ENCODE measurements at places on chromosomes 12 and 14.

- DNase-seq: peak; percentile 59
Measured at GRCh38 chr12:8687846-8688601, 9.8 kb upstream of the RIMKLB start.

GRCh38 chr12:71748081-71748850, 6.4 kb upstream of the RAB21 start:
- no peak for DNase-seq

DNA sequence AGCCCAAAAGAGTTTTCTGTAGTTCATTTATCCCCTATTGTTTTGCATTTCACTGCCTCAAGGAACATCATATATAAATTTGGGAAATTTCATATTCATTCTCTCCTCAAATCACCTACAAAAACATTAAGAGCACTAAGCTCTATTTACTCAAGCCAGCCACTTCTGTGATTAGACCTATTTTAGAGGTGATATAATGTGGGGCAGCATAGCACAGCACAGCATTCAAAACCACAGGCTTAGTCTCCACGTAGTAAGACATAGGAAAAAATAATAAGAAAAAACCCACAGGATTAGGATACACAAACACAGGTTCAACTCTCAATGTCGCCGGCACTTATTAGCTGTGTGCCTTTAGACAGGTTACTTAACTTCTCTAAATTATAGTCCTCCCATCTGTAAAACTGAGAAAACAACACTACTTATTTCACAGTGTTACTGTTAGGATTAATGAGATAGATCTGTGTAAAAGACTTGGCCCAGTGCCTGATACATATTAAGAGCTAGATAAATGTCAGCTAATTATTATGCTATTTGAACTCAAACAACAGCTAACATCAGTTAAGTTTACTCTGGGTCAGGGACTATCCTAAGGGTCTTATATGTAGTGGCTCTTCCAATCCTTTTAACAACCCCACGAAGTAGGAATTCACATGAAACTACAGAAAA, 20.3 kb downstream of the DCAF5 start:
- peak; percentile 40 for DNase-seq

DNA sequence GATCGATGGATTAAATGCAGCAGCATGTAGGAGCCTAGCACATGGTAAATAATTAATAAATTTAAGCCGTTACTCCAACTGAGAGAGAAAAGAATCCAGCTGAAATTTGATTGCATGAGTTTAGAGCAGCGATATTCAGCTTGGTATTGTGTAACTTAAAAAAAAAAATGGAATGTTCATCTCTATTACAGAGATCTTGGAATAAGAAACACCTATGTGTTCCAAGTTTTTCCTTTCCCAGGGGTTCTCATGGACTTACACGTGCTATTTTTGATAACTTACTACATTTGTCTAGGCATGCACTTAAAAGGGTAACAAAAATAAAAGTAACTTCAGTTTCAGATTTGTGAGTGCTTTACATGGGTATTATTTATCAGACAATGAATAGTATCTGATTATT, 122.8 kb downstream of the RASSF9 start:
- DNase-seq: no peak

DNA sequence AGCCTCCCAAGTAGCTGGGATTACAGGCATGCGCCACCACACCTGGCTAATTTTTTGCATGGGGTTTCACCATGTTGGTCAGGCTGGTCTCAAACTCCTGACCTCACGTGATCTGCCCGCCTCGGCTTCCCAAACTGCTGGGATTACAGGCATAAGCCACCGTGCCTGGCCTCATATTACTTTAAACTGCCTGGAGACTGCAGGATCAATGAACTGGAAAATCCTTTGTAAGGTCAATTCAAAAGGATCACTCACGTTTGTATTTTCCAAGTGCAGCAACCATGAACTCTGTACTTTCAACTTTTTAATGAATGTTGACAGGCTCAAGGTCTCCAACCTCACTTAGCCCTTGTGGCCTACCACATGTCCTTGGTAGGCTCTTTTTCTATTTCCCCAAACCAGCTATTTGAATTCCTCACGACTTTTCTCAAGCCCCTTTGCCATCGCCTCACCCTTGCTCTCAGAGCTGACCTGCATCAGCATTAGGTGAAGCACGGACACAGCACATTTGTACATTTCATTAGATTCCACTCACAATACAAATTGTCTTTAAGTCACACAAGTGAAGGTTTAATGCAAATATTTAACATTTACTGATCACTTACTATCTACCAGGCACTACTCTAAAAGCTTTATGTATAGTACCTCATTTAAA, 42.2 kb upstream of the GCH1 start:
- no peak for DNase-seq

- DNase-seq: no peak
Measured at GRCh38 chr12:52274521-52275120, at the start of gene KRT86. TSS of gene KRT86 (plus strand) at chr12:52274645. CDS start at chr12:52301917, 27,272 bp downstream.

GRCh38 chr12:78343657-78344056, 513.0 kb downstream of the NAV3 start:
- DNase-seq: no peak

DNA sequence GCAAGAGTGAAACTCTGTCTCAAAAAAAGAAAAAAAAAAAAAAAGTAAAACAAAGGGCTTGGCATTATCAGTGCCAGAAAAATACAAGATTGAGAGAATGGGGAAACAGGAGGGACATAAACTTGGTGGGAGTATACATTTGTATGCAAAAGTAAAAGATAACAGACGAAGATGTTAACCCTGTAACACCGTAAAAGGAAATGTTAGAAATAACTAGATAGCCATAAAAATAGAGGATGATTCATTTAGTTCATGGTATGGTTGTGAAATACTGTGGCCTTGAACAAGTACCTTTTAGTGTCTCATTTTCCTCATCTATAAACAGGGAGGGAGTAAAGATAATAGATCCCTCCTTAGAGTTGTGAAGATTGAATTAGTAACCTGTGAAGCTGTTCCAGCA, 33.3 kb downstream of the ATP2A2 start:
- DNase-seq: no peak

DNA sequence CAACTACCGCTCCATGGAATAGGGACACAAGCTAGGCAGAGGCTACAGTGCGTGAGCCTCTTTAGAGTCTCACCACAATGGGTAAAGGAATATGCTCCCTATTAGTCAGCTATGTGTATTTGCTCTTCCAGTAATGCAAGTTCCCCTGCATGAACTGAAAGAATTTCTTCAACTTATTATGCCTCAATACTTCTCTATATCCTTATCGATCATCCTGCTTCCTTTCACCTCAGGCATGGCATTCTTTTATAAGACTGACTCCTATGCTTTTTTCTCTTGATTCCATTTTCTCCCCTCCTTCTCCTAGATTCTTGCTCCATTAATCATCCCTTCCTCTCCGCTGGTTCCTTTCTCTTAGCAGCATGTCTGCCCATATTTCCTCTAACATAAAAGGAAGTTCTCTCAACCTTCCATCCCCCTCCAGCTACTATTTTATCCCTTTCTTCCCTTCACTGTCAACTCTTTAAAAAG, 94.5 kb upstream of the CPM start:
- DNase-seq: no peak

DNA sequence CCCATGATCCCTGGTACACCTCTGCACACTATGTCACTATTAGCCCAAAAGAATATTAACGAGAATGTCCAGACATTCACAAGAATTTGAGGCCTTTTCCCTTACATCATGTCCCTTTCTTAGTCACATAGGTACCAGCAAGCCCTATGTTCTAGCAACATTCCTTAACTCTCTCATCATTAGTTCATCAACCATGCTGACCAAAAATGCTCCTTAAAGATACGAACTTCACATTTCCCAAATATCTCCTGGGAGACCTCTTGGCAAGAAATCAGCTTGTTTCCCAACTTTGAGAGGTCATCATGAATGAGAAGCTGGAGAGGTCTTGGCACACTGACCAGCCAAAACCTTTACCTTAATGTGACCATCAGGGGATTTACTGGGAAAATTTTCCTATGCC, 4.6 kb downstream of the SALL2 start:
- no peak for DNase-seq

GRCh38 chr12:118055144-118055557, 5.8 kb downstream of the WSB2 start:
- peak; percentile 49 for DNase-seq

- peak; percentile 77 for DNase-seq
Measured at GRCh38 chr12:106118-106591, 39.6 kb downstream of the IQSEC3 start.

GRCh38 chr14:22986508-22987054, 4.2 kb upstream of the AJUBA start:
- DNase-seq: peak; percentile 93

DNA sequence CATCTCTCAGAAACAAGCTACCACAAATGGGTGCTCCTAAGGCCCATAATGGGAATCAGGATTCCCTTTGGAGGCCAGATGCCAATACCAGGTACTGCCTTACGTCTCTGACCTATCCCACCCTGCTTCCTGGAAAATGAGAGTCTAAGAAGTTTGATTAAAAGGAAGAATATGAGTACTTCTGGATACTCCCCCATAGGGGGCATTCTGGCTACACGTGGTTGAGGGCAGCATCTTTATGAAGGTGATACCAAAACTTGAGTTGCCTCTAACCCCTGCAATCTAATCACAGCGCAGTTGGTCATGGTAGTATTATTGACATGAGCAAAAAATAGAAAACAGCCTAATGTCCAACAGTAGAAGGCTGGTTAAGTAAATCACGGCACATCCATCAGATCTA, 184.2 kb upstream of the LHX5 start:
- DNase-seq: no peak

DNA sequence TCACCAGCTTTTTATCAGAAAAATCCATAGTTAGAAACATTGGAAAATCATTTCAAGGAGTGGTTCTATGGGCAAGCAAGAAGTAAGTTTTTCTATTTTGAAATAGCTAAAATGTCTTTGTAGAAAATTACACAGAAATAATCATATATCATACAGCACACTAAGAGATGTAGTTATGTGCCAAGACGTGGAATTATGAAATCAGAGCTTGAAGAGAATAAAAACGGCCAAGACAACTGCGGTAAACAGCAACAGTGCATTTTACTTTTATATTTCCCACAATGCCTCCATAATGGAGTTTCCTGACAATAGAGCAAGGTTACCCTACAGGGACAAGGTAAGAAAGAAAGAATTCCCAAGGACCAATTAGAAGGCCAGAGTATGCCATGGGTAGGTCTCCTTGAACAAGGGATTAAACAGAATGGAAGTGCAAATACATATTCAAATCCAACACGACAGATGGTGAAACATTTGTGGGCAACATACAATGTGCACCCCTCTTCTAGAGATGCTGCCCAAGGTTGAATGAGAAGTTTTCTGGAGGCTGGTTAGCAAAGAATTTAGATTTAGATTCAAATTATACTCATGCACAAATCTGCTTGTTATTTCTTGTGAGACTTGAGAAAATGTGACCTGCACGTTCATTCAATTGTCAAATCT, 76.1 kb upstream of the BTG1 start:
- no peak for DNase-seq

- DNase-seq: no peak
Measured at GRCh38 chr12:3601461-3602150, 110.6 kb downstream of the PRMT8 start.

DNA sequence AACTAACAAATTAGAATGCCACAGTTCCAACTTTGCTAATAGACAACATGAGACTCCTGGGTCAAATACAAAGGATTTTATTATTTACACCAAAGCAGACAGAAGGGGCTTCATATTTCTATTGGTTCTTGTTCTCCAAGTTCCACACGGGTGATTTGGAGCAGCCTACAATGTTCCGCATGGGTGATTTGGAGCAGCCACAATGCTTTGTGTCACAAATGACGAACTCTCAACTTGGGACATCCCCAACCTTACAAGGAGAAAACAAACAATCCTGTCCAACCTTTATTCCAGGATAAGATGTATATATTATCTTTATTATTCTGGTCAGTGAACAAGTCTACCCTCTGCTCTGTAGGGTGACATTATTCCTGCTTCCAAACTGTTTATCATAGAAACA, 694.3 kb upstream of the MGAT4C start:
- DNase-seq: no peak

- DNase-seq: peak; percentile 70
Measured at GRCh38 chr12:121334513-121335343, 17.5 kb downstream of the ANAPC5 start.

GRCh38 chr14:100618763-100619320, 31.6 kb upstream of the BEGAIN start:
- no peak for DNase-seq

GRCh38 chr14:77691259-77691658, 16.6 kb downstream of the ALKBH1 start:
- no peak for DNase-seq

GRCh38 chr14:74645244-74645643, 33.2 kb upstream of the LTBP2 start:
- no peak for DNase-seq

DNA sequence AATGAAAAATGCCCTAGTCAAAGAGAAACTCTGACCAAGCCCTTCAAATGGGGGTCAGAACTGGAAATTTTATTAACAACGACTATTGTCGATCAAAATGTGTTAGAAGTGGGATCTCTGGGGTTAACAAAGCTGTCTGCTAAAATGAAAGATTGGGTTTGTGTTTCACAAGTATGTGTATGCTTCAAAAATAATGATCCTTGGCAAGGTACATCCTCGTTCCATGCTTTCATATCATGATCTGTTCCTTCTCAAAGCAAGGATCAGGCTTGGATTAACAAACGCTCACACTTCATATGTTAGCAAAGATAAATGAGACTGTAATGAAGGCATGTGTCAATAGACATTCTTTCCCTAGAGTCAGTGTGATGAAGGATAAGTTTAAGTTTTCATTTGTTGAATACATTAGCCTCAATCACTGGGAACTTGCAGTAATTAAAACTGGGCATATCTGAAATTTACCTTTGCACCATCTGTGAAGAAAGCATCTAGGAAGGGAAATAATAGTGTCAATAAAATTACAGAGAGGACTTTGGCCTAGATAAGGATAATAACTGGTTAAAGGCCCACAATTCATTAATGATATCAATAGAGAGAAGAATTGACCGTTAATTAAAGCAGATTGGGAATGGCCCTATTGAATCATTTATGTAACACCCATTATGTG, 91.8 kb downstream of the RIN3 start:
- DNase-seq: no peak

- DNase-seq: no peak
Measured at GRCh38 chr14:98501836-98502235, 770.2 kb downstream of the BCL11B start.

GRCh38 chr14:88386256-88386794, 868 bp downstream of the SPATA7 start:
- DNase-seq: no peak
